Suppressor macrophage treated with lipopolysaccharide for 1 hour (primary cell): ENCODE measurements at places on chromosomes 16 and 17.

DNA sequence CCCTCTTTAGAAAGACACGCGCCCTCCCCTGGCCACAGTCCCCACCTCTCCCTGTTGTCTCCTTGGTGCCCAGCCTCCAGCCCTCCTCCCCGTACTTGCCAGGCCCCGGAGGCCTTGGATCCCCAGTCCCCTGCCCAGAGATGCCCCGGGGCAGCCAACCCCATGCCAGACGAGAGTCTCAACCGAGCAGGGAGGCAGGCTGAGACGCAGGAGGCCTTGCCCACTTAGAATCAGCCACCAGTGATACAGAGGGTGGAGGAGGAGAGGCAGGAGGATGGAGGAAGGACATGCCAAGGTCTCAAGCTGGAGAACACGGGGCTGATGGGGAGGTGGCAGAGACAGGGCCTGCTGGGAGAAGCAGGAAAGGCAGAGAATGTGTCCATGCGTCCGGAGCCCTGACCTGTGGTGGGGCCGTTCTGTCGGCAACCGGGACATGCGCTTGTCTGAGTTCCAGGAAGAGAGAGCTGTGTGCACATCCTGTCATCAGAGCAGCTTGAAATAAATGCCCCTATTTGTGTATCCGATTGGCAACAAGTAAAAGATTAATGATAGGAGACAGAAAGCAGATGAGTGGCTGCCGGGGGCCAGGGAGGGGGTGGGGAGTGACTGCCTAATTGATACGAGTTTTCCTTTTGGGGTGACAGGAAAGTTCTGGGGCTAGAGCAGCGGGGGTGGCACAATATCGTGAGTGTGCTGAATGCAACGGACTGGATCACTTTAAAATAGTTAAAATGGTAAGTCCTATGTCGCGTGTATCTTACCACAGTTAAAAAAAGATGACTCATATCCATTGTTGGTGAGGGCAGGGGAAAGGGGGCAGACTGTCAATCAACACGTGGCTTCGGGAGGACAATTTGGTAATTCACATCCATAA is 44.7 kb upstream of the MEAK7 start:
- DNase-seq: no peak

- no peak for DNase-seq
Observed at GRCh38 chr16:89915303-89916232, 3.1 kb upstream of the MC1R start.

GRCh38 chr17:4407216-4407615 is 26.5 kb upstream of the SPNS3 start:
- DNase-seq: no peak

DNA sequence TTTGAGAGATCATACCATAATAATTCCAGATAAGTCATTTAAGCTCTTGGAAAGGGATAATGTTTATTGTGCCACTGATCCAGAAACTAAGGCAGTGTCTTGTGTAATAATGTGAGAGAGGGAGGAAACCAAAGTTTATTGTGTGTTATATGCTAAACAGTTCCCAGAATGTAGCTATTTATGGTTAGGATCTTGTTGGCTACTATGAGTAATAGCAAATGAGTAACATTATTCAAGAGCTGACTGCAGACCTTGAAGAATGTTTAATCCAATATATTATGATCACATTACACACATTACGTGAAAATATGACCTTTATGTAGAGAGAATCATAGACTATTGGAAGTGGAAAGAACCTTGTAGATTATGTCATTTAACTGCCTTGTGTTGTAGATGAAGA is 139.5 kb downstream of the BCAS3 start:
- DNase-seq: peak; percentile 43

GRCh38 chr16:47036201-47036600 is 62.7 kb upstream of the DNAJA2 start:
- no peak for DNase-seq

DNA sequence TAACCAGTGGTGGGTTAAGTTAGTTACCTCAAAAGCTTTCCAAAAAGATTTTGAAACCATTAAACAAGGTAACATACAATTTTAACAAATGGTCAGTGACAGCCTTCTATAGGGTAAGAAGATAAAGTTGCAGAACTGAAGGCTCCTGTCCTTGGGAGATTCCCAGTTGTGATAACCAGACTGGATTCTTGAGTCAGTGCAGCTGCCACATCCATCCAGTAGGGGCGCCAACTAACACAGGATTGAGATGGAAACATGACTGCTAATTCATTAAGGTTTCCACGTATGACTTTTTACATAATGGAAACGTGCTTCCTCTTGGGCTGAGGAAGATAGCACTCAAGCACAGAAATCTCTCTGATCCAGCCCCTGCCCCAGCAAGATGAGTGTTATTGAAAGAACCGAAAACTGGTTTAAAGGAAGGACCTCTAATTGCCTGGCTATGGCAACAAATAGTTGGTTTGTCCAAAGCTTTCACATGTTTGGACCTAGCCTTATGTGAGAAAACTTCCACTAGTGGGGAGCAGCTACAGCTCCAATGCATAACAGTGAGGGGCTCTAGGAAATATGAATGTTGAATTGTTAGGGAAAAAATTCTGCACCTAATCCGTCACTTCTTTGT is 269.8 kb upstream of the MYOCD start:
- DNase-seq: no peak

GRCh38 chr16:87828907-87829621 is 40.2 kb downstream of the SLC7A5 start:
- DNase-seq: no peak

DNA sequence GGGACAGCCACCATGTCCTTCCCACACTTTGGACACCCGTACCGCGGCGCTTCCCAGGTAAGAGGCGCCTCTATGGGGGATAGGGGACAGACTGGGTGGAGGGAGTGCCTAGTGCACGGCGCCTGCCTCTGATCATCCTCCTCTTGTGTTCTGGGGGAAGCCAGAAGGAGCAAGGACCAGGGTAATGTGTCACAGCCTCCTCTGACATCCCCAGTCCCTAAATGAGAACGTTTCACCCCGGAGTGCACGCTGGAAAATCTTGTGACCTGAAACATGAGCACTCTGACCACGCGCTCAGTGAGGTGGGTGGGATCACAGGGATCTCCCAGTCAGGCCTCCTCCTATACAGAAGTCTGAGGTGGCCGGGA is 1.1 kb downstream of the IRX6 start:
- DNase-seq: peak; percentile 51

DNA sequence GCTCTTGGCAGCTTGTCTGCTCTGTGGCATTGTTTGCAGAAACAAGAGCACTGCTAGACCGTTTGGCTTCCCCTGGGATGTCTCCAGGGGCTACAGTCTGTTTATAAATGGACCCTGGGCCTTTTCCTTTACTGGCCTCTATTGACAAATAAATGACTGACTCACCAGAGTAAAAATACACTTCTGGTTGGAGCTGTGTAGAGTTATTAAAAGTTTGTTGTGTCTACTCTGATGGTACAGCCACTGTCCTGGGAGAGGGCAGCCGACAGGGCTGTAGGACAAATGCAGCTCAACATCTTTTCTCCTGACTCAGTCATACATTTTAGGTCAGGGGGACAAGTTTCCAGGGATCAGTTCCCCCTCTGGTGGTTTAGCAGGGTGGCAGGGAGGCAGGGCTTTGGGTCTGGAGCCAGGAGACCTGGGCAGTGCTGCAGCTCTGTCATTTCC is 30.0 kb downstream of the FOXL1 start:
- no peak for DNase-seq

GRCh38 chr17:82217120-82217529 is 4.5 kb upstream of the CCDC57 start:
- DNase-seq: no peak

DNA sequence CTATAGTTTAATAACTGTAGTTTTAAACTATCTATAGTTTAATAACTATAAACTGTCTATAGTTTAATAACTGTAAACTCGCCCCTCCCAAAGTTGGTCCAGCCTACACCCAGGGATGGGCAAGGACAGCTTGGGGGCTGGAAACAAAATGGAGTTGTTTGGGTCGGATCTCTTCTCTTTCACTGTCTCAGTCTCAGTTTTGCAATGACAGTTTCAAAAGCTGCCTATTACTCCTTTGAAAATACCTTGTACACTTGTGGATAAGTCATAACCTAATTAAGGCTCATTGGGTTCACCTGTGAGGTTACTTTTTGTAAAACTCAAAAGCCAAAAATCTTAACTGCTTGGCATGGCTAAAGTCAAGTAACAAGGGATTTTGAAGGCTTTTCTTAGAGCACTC is 31.4 kb downstream of the C16orf54 start:
- DNase-seq: no peak

DNA sequence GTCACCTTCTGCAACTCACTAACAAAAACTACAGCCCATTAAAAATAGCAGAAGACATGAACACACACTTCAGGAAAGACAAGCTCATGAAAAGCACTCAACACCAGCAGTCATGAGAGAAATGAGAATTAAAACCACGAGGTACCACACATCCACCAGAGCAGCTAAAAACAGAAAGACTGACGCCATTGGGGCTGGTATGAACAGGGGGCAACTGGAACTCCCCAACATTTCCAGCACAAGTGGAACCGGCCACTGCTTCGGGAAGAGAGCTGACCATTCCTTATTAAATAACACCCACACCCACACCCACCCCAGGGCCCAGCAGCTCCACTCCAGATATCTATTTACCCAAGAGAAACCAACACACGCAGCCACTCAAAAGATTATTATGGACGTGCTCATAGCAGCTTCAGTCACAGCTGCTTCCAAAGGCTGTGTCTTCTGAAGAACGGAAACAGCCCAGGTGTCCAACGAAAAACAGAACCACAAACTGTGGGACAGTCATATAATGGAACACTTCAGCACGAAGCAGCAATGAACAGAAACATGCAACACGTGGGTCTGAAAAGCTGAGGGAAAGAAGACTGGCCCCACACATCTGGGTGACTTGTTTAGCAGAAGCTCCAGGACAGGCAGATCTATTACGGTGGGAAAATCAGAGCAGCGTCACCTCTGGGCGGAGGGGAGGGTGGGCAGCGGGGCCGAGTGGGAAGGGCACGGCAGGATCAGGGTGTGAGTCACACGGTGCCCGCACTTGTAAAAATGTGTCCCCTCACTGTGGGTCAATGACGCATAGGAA is 41.1 kb downstream of the KLHDC4 start:
- DNase-seq: no peak

DNA sequence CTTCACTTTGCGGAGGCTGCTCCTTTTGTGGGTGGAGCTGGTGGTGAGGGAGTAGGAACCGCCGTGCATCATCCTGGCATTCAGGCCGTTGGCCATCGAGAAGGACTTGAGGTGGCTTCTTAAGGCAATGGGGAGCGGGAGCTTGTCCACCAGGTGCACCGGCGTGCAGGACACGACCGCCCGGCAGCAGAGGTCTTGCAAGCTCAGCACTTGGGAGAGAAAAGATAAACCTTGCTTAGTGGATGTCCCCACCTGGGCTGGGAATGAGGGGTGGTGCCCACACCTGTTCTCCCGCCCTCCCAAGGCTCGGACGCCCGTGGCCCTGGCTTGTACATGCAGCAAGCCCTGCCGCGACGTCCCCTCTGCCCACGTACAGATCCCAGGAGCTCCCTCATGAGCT is 9.7 kb upstream of the WDR45B start:
- no peak for DNase-seq
